ENCODE measurements at places on chromosomes 7 and 10.
A peak's percentile ranks its signal among the peaks of the same experiment; 100 is the strongest.

GRCh38 chr7:149254181-149254858 is 7.7 kb upstream of the ZNF783 start:
- no peak for DNase-seq

GRCh38 chr7:136923111-136923667 is 54.7 kb downstream of the CHRM2 start:
- no peak for DNase-seq

GRCh38 chr7:148662646-148663045 is 36.1 kb upstream of the CUL1 start:
- DNase-seq: no peak

GRCh38 chr7:142787783-142788182 is 17.0 kb downstream of the PRSS2 start:
- no peak for DNase-seq

DNA sequence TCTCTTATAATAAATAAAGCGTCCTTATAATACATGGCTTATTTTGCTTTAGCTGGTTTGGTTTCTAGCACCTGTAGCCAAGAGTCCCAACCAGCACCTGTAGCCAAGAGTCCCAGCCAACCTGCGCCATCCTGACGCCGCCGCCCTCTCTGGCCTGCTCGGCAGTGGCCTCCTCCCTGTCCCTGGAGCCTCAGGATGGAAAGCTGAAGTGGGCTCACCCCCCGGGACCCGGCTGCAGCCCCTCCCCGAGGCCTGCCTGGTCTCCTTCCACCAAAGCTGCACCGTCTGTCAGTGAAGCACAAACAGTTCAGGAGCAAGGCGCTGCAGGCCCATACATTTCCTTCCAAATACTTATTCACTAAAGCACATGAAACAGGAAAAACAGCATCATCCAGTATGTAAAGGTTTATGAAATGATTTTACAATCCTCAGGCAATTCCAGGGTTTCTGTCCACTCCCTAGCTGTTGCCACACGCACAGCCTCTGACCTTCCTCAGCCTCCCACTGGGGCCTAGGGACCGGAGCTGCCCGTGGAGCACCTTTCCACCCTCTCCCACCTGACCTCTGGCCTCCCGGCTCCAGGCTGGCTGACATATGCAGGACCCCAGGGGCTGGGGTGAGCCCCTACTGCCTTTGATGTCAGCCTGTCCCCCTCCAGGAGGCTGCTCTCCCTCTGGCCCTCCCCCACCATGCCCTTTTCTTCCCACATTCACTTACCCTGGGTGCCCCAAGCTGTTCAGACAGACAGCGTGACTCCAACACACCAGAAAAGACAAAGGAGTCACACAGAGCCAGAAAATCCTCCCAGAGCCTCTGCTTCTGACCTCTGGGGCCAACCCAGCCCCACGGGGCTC is 149.6 kb upstream of the PPP2R2D start:
- no peak for DNase-seq

DNA sequence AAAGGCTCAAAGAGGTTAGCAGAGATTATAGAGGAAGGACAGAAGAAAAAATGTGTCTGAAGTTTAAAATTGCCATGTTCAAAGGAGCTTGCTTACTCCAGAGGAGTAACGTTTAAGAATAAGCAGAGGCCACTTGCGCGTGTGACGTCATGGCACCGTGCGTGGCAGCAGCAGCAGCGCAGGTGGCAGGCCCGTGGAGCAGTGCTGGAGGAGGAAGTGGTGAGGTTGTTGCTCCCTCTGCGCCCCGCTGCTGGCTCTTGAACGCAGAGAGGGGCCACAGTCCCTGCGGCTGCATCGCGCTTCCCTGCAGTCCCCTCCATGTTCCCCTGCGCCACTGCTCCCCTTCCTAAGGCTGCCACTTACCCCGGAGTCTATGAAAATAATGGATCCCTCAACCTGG is 37.5 kb downstream of the GDI2 start:
- peak; percentile 74 for DNase-seq

DNA sequence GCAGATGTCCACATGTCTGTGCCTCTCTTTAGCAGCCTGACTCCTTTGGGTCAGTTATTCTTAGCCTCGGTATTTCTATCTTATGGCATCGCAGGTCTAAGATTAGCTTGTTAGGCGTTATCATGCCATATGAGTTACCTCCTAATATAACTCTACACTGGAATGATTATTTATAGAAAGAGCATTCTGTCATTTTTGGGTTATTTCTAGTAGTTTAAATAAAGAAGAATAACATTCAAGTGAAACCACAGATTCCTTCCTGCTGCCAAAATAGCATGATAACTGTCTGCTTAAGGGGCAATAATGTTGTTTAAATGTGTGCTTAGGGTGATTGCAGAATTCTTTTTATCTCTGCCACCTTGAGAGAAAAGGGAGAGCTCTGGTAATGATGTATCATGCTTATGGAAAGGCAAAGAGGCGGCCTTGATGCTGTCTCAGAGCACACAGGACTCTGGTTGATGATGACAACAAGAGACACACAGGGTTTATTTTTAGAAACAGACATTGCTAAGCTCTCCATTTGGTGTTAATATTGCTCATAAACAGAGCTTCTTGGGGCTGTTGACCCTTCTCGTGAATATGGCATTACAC is 10.4 kb downstream of the HDAC9 start:
- DNase-seq: no peak

GRCh38 chr10:21402606-21403083 is 122.8 kb downstream of the SKIDA1 start:
- no peak for DNase-seq

DNA sequence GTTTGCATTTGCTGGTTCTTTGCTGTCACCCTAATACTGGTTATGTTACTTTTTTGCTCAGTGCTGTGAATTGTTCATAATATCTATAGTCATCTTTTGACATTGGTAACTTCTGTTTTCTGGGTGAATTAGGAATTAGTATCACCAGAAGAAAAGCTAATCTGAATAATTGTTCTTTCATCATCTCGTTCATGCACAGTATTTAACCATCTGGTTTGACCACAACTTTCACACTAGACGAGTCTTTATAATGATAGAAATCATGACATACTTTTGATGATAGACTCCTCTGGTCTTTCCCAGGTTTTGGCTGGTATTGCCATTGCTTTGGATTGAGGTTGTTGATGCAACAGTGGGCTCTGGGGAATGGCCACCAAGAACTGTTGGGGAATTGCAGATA is 25.1 kb downstream of the SGPL1 start:
- no peak for DNase-seq

GRCh38 chr7:133858311-133858710 is 268.8 kb upstream of the LRGUK start:
- no peak for DNase-seq

GRCh38 chr10:121611393-121612159 is 13.3 kb upstream of the FGFR2 start:
- DNase-seq: no peak

- DNase-seq: no peak
These were observed 138.8 kb upstream of the SHH start for GRCh38 chr7:155950898-155951553.

GRCh38 chr7:20454202-20454601 is 123.5 kb downstream of the ITGB8 start:
- DNase-seq: no peak

DNA sequence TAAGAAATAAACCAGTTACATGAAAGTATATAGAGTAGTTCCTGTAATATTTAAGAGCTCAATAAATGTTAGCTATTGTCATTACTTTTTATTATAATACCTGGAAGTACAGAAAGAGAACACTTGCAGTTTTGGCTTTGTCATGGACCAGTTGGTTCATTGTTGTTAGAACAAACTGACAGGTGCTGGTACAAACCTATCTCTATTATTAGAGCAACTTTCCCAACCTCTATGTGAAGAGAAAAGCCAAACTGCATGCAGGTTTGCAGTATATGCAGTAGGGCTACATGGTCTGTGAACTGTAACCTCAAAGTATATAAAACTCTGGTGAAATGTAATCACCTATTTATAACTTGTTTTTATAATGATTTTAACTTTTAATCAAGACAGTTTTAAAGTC is 20.4 kb downstream of the DNAJC9 start:
- no peak for DNase-seq

DNA sequence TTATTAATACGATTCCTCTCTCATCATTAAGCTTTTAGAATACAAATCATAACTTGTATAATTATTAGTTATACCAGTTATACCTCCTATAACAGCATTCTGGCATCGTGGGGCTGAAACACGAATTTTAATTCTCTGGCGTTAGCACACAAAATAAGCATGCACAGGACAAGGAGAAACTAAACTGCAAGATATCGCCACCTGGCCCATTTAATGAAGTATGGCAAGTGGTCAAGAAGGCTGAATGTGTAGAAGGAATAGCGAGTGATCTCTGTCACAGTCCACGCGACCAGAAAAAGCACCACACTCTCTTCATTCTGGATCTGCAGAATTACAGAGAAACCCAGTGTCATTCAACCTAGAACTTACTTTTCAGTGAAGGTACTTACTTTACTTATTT is 18.1 kb downstream of the HACD1 start:
- DNase-seq: peak; percentile 25

GRCh38 chr10:110786172-110786571 is 85.6 kb upstream of the PDCD4 start:
- DNase-seq: no peak

- no peak for DNase-seq
These were observed 86.4 kb downstream of the TMEM106B start for GRCh38 chr7:12297283-12298108.

GRCh38 chr10:22630234-22631174 is 83.9 kb downstream of the PIP4K2A start:
- peak; percentile 88 for DNase-seq

DNA sequence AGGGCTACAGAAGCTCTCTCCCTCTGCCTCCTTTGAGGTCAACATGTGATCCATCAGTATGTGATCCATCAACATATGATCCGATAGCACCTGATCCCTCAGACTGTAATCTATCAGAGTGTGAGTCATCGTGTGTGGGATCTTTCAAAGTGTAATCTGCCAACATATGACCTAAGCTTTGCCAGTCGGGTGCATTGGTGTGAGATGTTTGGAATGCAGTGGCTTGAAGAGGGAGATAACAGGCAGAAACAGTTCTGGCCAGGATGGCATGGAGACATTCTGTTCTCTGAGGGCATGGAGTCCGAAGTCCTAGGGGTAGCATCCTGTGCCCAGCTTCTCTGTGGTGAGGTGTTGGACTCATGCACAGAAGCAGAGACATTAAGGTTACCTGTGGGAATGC is 217.7 kb upstream of the ETV1 start:
- no peak for DNase-seq

DNA sequence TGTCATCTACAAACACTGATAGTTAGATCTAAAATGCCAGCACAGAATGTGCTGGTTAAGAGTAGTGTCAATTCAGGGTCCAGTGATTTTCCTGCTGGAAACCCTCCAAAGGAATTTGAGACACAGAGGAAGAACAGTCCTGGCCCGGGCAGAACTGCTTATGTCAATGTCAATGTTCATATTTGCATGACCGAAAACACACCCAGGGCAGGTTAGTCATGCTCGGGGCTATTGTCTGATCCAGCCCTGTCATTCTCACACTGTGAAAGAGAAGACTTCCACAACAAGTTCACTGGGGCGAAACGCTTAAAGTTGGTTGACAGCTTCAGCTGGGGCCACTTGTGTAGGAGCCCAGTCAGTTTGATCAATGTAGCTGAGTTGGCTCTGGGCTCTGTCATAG is 139.3 kb downstream of the C1GALT1 start:
- DNase-seq: no peak

GRCh38 chr7:78594156-78594555 is 795.6 kb downstream of the PHTF2 start:
- no peak for DNase-seq

- no peak for DNase-seq
These were observed 758.0 kb upstream of the LRRTM3 start for GRCh38 chr10:66167816-66168215.

- DNase-seq: no peak
These were observed 581.3 kb downstream of the ATRNL1 start for GRCh38 chr10:115674496-115674895.

- no peak for DNase-seq
These were observed 69.6 kb downstream of the FOXP2 start for GRCh38 chr7:114484226-114484625.

DNA sequence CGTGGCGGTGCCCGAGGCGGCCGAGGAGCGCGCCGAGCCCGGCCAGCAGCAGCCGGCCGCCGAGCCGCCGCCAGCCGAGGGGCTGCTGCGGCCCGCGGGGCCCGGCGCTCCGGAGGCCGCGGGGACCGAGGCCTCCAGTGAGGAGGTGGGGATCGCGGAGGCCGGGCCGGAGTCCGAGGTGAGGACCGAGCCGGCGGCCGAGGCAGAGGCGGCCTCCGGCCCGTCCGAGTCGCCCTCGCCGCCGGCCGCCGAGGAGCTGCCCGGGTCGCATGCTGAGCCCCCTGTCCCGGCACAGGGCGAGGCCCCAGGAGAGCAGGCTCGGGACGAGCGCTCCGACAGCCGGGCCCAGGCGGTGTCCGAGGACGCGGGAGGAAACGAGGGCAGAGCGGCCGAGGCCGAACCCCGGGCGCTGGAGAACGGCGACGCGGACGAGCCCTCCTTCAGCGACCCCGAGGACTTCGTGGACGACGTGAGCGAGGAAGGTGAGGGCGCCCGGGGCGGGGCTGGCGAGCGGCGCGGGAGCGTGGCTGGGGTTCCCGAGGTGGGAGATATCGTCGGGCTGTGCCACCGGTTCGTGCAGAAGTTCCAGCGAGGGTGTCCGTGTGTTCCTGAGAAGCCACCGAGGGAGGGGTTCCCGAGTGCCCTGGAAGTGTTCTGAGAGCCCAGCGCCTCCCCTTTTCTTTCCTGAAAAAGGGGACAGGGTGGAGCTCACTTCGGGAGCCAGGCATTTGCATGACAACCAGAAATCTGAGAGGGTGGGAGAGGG is 495 bp downstream of the EIF3B start:
- no peak for DNase-seq

- DNase-seq: no peak
These were observed 210.0 kb downstream of the WDR37 start for GRCh38 chr10:1266033-1266802.
